ENCODE measurements at places on chromosomes 2 and 18.

GRCh38 chr18:22846697-22847096 is 86.4 kb upstream of the RBBP8 start:
- DNase-seq, result no peak

GRCh38 chr18:78363556-78364387 is 615.8 kb upstream of the SALL3 start:
- DNase-seq, result no peak

GRCh38 chr2:235934059-235934773 is 234.0 kb downstream of the GBX2 start:
- DNase-seq, result no peak

- no peak for DNase-seq
Observed at GRCh38 chr2:126766969-126767296, 111.0 kb downstream of the GYPC start.

DNA sequence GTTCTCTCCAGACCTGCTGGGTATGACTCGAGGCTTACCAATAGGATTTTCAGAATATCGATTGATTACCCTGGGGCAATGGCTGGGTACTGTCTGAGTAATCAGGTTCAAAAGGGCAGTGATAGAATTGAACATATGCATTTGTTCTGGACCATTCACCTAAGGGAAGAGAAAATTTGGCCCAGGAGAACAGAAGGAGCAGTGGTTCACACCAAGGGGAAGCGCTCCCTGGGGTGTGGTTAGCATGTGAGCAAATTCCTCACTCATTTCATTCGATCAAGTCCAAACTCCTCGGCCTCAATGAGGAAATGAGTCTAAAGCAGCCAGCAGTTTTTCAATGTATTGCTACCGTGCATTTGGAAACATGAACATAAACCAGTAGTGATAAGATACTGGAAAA is 55.6 kb downstream of the CYP26B1 start:
- no peak for DNase-seq

GRCh38 chr2:128996078-128996477 is 677.4 kb upstream of the HS6ST1 start:
- no peak for DNase-seq

GRCh38 chr2:222290736-222291484 is 7.9 kb downstream of the PAX3 start:
- no peak for DNase-seq

- no peak for DNase-seq
Observed at GRCh38 chr2:7468955-7469354, 551.7 kb downstream of the RNF144A start.

GRCh38 chr2:101967826-101968513 is 23.8 kb upstream of the IL1R2 start:
- no peak for DNase-seq

DNA sequence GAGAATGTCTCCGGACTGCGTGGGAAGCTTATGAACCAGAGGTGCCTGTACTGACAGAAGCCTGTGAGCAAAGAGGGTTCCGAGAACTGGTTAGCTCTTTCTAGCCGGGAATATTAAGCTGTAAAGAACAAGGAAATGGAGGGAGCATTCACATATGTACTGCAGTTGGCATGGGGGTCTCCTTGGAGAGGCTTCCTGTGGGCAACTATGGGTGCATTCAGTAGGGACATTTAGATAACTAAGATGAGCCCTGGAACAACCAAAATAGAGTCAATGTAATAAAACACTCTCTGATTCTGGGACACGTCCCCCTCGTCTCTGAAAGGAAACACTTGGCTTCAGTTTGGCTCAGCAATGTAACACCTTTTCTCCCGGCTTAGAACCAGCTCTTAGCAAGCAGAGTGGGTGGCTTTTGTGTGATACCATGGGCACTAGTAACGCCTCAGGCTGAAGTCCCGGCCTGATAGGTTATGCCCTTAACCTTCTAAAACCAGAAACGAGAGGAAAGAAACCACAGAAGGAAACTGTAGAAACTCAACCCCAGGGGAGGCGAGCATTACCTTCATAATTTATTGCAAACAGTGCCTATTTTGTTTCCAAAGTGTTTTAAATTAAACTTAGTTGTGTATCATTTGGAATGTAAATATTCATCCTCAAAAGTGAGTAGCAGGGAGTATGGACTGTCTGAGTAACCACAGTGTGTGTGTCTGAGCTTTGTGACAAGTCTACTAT is 48.8 kb upstream of the LPIN2 start:
- no peak for DNase-seq

DNA sequence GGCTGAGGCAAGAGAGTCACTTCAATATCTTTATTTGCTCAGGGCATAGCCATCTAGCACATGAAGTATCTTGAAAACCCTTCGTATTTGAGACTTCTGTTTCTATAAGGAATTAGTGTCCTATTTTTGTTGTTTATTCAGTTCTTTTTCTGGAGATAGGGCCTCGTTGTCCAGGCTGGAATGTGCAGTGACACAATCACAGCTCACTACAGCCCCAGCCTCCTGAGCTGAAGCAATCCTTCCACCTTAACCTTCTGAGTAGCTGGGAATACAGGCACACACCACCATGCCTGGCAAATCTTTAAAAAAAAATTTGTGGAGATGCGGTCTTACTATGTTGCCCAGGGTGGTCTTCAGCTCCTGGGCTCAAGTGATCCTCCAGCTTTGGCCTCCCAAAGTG is 50.6 kb downstream of the PSMD14 start:
- DNase-seq, result no peak

DNA sequence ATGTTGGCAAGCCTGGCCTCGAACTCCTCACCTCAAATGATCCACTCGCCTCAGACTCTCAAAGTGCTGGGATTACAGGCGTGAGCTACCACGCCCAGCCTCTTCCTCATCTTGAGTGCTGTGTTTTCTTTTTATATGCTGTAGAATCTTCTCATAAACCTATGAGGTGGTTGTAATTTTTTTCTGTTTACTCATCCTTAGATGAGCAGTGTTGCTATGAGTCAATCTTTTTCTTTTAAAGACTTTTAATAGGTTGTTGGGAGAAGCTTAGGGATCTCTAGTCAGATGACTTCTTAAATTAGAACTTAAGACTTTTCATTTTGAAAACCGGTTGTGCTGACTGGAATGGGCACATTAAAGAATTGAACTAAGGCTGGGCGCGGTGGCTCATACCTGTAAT is 8.7 kb upstream of the AAK1 start:
- DNase-seq, result no peak

- no peak for DNase-seq
Observed at GRCh38 chr2:158664987-158665386, 130.1 kb upstream of the DAPL1 start.

- DNase-seq, result no peak
Observed at GRCh38 chr18:31633392-31634330, 42.0 kb downstream of the TTR start.

GRCh38 chr18:22283397-22283796 is 114.0 kb downstream of the GATA6 start:
- DNase-seq, result no peak

DNA sequence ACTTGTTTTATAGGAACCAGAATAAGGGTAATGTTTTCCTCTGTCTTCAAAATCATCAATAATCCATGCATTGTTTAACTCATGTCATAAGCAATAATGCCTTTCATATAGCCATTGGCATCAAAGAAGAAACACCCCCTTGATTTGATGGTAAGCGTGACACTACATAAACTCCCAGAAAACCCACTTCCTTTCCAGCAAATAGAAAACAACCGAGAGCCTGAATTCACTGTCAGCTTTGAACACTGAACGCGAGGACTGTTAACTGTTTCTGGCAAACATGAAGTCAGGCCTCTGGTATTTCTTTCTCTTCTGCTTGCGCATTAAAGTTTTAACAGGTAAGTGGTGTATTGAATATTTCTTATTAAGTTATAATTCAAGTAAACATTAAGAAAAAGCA is at the start of gene ICOS:
Gene ICOS (plus strand): TSS at position 229 of the 400 bp plus-strand sequence. CDS start 52 bp downstream, at position 281.
- DNase-seq, result no peak

GRCh38 chr2:74043345-74044329 is 58.9 kb downstream of the TET3 start:
- no peak for DNase-seq

DNA sequence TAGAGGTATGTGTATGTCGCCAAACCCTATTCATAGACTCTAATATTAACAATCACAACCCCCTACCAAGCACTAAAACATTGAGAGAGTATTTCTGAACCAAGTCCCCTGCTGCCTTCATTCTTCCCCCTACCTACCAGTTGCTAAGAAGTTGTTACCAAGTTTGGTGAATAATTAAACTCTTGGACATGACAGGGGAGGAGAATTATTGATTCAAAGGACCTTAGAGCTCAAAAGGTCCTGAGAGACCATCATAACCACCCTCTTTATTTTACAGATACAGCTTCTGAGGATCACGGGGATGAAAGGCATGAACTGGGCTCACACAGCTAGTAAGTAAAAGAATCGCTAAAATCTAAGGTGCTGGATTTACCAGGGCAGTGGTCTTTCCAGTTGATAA is 204.1 kb downstream of the PIK3C3 start:
- no peak for DNase-seq

- DNase-seq, result no peak
Observed at GRCh38 chr18:77069931-77070330, 62.7 kb downstream of the MBP start.

DNA sequence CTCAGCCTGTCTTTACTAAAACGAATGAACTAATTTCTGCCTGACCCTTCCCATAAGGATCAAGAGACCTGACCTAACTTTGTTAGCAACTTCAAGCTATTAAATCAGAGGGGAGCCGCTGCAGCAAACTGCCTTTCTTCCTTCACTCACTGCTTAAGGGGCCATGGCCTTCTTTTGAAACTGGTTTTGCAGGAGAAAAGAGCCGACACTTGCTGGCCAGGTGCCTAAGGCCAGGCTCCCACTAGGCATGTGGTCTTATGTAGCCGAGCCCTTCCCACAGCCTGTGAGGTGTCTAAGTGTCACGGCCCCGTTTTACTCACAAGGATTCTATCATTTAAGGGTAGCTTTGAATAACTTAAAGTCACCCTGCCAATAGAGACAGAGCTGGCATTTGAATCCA is 130.8 kb downstream of the ZNF236 start:
- DNase-seq, result no peak

GRCh38 chr2:128600581-128601297 is 282.1 kb upstream of the HS6ST1 start:
- DNase-seq, result no peak
